ENCODE measurements at places on chromosomes 5 and 9.
A peak's percentile ranks its signal among the peaks of the same experiment; 100 is the strongest.

GRCh38 chr5:42595597-42595996, 161.0 kb upstream of the CCDC152 start:
- H3K4me3 ChIP-seq: no peak overlapping the region
- no peak for DNase-seq
- no peaks in the 10 kb centered on the region for H3K36me3 ChIP-seq
- H3K4me1 ChIP-seq: no peaks in the 10 kb centered on the region
- no peak overlapping the region for H3K27ac ChIP-seq
- H3K27me3 ChIP-seq: peaks cover 15% of the 10 kb centered on the region

DNA sequence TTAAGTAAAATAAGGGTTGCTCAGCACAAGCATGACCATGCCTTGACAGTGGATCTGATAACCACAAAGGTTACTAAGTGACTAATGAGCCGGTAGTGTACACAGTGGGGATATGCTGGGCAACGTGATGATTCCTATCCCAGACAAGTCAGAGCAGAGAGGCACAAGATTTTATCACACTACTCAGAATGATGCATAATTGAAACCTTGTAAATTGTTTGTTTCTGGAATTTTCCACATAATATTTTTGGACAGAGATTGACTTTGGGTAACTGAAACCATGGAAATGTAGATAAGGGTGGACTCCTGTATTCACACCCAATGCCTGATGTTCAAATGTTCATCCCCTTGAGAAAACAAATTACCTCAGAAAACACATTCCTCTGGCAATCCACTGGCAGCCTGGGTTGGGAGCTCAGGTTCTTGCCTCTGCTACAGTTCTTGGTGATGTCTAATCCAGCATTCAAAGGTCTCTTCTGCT, 16.2 kb upstream of the ERAP1 start:
- H3K36me3 ChIP-seq: no peaks in the 10 kb centered on the region
- no peak overlapping the region for H3K27ac ChIP-seq
- no peak overlapping the region for H3K4me3 ChIP-seq
- no peak for DNase-seq
- peaks cover 32% of the 10 kb centered on the region for H3K4me1 ChIP-seq

DNA sequence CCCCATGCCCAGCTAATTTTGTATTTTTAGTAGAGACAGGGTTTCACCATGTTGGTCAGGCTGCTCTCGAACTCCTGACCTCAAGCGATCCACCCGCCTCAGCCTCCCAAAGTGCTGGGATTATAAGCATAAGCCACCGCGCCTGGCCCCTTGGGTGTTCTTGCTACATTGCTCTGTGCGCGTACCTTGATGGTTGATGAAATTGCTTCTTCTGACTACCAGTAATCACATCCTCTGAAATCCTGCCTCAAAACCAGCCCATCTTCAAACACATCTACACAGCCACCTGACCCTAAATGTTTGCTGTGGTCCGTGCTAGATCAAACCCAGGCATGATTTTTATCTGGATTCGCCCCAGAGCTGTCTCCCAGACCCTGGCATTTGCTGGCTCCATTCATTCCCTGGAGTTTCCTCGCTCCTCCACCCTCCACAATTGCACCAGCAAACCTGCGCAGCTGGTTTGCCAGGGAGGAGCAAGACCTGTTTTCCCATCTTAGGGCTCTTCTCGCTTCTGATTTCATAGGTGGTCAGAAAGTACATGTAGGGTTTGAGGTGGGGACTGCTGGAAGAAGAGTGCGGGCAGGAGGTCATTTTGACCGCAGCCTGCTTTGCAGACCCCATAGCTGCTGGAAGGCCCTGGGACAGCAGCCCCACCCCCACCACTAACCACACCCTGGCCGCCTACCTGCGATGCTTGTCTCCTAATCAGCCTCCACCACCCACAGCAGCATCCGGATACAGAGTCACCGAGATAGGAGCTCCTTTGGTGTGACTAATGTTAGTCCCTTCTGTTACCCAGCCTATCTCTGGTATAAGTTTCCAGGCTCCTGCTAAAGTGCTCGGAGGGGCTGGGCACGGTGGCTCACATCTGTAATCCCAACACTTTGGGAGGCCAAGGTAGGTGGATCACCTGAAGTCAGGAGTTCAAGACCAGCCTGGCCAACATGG, 22.7 kb downstream of the SWI5 start:
- no peak for DNase-seq
- H3K27me3 ChIP-seq: no peaks in the 10 kb centered on the region
- H3K36me3 ChIP-seq: no peaks in the 10 kb centered on the region
- H3K4me3 ChIP-seq: no peak overlapping the region

- no peaks in the 10 kb centered on the region for H3K36me3 ChIP-seq
- no peak overlapping the region for H3K27ac ChIP-seq
- no peak overlapping the region for H3K4me3 ChIP-seq
- no peaks in the 10 kb centered on the region for H3K4me1 ChIP-seq
- H3K27me3 ChIP-seq: no peaks in the 10 kb centered on the region
Observed at GRCh38 chr5:99911971-99912370, 623.2 kb upstream of the FAM174A start.

DNA sequence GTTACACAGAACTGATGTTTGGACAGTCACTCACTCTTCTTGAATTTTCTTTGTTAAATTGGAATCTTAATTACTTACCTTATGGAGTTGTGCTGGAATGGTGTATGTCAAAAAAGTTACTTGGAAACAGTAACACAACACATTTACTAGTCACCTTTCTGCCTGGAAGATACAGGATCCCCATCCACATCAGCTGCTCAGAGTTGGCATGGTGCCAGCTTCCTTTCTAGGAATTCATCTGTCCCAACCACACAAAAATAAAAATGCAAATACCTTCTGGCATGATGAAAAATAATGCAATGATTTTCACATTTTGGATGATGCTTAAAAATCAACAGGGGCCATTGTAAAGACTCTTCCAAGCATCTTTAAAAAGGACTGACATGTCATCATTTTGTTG, 341.5 kb downstream of the TMEM38B start:
- no peak overlapping the region for H3K27ac ChIP-seq
- DNase-seq: no peak
- H3K36me3 ChIP-seq: no peaks in the 10 kb centered on the region
- H3K4me1 ChIP-seq: no peaks in the 10 kb centered on the region
- H3K4me3 ChIP-seq: no peak overlapping the region

GRCh38 chr9:106862110-106862820, 701 bp upstream of the ZNF462 start:
- peak overlapping the region; percentile 86 for H3K4me3 ChIP-seq
- no peak overlapping the region for H3K27ac ChIP-seq
- DNase-seq: no peak
- H3K4me1 ChIP-seq: peaks cover 43% of the 10 kb centered on the region
- H3K36me3 ChIP-seq: peaks cover 16% of the 10 kb centered on the region

- peaks cover 2% of the 10 kb centered on the region for H3K36me3 ChIP-seq
- peak overlapping the region; percentile 96 for H3K27ac ChIP-seq
- DNase-seq: no peak
- peak overlapping the region; percentile 94 for H3K4me3 ChIP-seq
- H3K4me1 ChIP-seq: peaks cover 56% of the 10 kb centered on the region
Observed at GRCh38 chr5:96703995-96704394, 41.8 kb downstream of the CAST start.

DNA sequence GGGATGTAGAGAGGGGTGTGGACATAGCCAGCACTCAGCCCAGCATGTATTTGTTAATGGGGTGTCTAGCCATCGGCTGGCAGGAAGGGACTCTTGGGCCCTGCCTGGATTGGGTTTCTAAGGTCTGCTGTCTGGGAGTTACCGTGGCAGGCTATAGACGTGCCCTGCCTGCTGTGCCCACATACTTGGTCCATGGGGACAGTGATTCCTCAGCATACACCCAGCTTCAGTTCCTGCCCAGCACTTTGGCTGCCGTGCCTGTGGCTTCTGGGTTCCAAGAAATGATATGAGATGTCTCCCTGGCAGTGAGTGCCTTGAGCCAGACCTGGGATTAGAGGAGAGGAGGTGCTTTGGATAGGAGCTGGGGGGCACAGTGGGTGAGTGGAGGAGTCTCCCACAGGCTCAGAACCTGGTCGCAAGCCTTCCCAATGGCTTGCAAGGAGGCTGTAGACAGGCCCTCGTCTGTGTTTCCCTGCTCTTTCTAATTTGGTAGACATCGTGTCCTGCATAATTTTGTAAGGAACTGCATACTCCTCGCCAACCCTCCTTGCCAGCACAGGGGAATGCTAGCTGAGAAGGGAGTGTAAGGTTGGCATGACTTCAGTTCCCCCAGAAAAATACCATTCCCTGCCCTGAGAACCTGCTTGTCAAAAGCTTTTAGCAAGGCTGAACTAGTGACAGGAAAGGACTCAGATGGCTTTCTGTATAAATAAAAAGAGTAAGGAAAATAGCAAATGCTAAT, 287.9 kb downstream of the ZSWIM6 start:
- H3K4me3 ChIP-seq: no peak overlapping the region
- peaks cover 35% of the 10 kb centered on the region for H3K27me3 ChIP-seq
- H3K27ac ChIP-seq: no peak overlapping the region
- DNase-seq: no peak
- H3K36me3 ChIP-seq: no peaks in the 10 kb centered on the region
- H3K4me1 ChIP-seq: no peaks in the 10 kb centered on the region

- no peak overlapping the region for H3K4me3 ChIP-seq
- H3K27ac ChIP-seq: no peak overlapping the region
- no peaks in the 10 kb centered on the region for H3K4me1 ChIP-seq
- H3K36me3 ChIP-seq: peaks cover 5% of the 10 kb centered on the region
Observed at GRCh38 chr9:76502746-76503145, 43.8 kb downstream of the GCNT1 start.

DNA sequence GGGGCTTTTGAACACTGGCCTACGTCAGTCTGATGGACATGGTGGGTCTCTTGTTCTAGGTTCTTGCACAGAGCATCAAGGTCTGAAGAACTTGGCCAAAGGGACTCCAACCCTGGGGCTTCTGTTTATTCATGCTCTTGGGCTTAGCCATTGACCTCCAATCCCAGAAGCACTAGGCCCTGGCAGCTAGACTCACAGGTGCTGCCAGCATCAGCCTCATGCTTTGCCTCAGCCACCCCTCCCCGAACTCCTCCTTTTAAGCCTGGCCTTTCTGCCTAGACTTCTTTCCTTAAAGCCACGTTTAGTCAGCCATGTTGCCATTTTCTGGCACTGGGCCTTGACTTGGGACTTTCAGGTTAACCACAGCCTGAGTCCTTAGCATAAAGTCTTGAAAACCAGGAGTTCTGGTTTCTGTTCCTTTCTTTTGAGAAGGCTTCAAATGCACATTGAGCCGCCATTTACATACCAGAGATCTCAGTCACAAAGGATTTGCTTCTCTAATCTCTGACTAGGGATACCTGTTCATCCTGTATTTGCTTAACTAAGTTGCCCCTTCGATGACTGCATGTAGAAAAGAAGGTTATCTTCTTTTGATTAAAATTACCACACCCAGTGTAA, 54.7 kb downstream of the ANGPTL2 start:
- no peak overlapping the region for H3K4me3 ChIP-seq
- peaks cover 1% of the 10 kb centered on the region for H3K36me3 ChIP-seq
- H3K27ac ChIP-seq: no peak overlapping the region
- DNase-seq: no peak
- H3K4me1 ChIP-seq: no peaks in the 10 kb centered on the region

DNA sequence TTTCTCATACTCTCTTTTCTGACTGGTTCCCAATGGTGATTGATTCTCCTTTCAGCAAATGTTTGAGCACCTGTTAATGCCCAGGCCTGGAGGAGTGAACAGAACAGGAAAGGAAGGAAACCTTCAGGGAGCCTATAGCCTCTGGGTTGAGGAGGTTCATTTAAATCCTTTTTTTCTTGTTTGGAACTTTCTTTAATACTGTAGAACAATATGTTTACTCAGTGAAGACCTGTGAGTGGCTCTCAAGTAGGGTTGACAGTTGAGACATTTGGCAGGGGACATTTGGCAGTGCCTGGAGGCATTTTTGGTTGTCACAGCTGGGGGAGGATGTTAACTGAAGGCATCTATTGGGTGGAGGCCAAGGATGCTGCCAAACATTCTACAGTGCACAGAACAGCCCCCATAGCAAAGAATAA, 6.1 kb upstream of the FAM120AOS start:
- no peak overlapping the region for H3K4me3 ChIP-seq
- peaks cover 91% of the 10 kb centered on the region for H3K4me1 ChIP-seq
- DNase-seq: no peak
- peaks cover 15% of the 10 kb centered on the region for H3K36me3 ChIP-seq
- no peaks in the 10 kb centered on the region for H3K27me3 ChIP-seq
- H3K27ac ChIP-seq: peak overlapping the region; percentile 29

DNA sequence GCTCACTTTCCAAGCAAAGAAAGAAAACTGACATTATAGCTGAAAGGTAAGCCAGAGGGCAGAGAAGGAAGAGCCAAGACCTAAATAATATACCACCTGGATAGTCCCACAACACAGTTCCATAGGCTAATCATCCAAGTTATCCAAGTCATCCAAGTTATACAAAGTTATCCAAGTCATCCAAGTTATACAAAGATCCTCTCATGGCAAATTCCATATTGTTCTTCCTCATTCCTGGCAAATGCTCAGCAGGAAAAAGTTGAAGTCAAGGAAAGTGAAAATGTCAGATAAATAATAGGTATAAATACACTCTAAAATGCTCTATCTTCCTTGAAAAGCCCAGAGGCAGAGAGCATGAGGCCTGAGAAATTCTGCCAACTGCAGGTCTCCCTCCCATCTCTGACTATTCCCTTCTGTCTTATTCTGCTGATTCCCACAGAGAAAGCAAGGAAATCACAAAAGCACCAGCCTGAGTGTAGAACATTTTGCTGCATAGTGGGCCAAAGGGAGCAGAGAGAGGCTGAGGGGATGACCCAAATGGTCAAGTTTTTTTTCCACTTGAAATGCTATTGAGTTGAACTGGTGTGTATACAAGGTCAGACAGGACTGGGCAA, 12.5 kb downstream of the MCTP1 start:
- H3K36me3 ChIP-seq: no peaks in the 10 kb centered on the region
- no peak for DNase-seq
- no peak overlapping the region for H3K27ac ChIP-seq
- no peak overlapping the region for H3K4me3 ChIP-seq
- H3K27me3 ChIP-seq: peaks cover 29% of the 10 kb centered on the region

GRCh38 chr5:87924436-87924835, 344.2 kb downstream of the TMEM161B start:
- DNase-seq: no peak
- H3K36me3 ChIP-seq: peaks cover 1% of the 10 kb centered on the region
- no peaks in the 10 kb centered on the region for H3K27me3 ChIP-seq
- no peak overlapping the region for H3K4me3 ChIP-seq
- H3K4me1 ChIP-seq: no peaks in the 10 kb centered on the region
- no peak overlapping the region for H3K27ac ChIP-seq

DNA sequence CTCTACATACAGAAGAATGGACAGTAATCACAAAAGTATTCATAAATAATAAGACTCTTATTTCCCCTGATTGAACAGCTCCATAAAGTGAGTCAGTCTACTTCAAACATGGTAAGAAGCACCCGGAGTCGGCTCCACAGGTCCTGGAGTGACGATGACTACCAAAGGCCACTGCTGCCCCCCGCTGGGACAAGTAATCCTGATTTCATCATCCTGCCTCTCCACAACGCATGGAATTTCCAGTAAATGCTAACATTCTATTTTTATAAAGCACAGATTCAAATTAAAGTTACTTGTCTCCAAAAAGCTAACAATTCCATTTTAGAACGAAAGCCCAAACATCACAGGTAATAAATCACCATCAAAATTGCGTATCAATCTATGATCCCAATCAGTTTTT, 16.2 kb downstream of the ATPSCKMT start:
- no peak overlapping the region for H3K27ac ChIP-seq
- no peak overlapping the region for H3K4me3 ChIP-seq
- DNase-seq: no peak
- no peaks in the 10 kb centered on the region for H3K27me3 ChIP-seq
- H3K36me3 ChIP-seq: peaks cover 7% of the 10 kb centered on the region

GRCh38 chr5:105773241-105773640, 1897.5 kb downstream of the EFNA5 start:
- H3K4me1 ChIP-seq: no peaks in the 10 kb centered on the region
- no peak for DNase-seq
- H3K4me3 ChIP-seq: no peak overlapping the region

- H3K4me3 ChIP-seq: no peak overlapping the region
- H3K27ac ChIP-seq: no peak overlapping the region
- peaks cover 4% of the 10 kb centered on the region for H3K36me3 ChIP-seq
- H3K4me1 ChIP-seq: peaks cover 17% of the 10 kb centered on the region
- DNase-seq: no peak
Observed at GRCh38 chr5:32231241-32231640, 57.1 kb upstream of the GOLPH3 start.

Measured in activated T-cell treated with anti-CD3 and anti-CD28 coated beads, Interleukin-2, amount 50 U/mL, for 72 hours (primary cell).